Heart right ventricle (tissue), 16 donors: ENCODE measurements at places on chromosomes 3 and 15. TPM values are rescaled to one million over a fixed set of nuclear protein-coding genes. Genes with fewer than 3 reads are reported as not detected.

Gene THBS1
- total RNA-seq: 46.8 TPM

Gene SI
- not detected for total RNA-seq

Gene STIMATE
- 8.0 TPM for total RNA-seq

DNA sequence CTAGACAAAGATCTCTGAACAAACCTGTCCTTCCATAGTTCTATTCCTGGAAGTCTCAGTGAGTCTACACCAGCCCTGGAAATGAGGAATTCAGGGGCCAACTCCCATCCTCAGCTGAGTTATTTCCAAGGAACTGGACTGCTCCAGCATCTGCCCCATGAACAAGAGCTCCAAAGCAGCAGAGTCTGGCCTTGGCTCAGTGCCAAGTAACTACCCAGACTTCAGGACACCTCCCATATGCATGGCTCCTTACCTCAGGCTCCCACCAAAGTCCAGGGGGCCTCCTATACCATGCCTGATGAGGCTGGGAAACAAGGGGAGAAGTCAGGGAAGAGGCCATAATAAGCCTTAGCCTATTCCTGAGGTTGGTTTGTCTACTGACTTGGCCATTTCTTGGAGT lies 45.0 kb downstream of the FAIM start:
- DNase-seq: no peak
- H3K27ac ChIP-seq: no peak overlapping the region
- H3K4me3 ChIP-seq: no peak overlapping the region
- no peaks in the 10 kb centered on the region for H3K4me1 ChIP-seq
- peaks cover 98% of the 10 kb centered on the region for H3K36me3 ChIP-seq
